ENCODE measurements at places on chromosomes 7 and 10.

GRCh38 chr10:69042417-69042816 lies 45.5 kb upstream of the SRGN start:
- no peak for DNase-seq

- no peak for DNase-seq
Observed at GRCh38 chr7:157527686-157528085, 190.9 kb downstream of the DNAJB6 start.

DNA sequence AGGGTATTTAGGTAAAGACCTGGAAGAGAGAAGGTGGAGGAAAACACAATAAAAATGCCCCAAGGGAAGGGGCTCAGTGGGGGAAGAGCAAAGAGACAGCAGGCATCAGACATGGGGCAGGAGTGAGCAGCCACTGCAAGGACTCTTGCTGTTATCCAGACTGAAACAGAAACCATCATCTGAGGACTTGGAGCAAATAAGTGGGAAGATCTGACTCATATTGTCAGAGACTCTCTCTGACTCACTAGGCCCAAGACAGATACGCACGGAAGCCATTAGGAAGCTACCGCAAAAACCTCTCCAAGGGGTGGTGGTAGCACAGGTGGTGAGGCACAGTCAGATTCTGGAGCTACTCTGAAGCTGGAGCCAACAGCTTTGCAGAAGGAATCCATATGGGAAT lies 110.7 kb downstream of the RNF32 start:
- DNase-seq: peak; percentile 11

GRCh38 chr10:59967079-59967478 lies 60.7 kb upstream of the CCDC6 start:
- no peak for DNase-seq

- no peak for DNase-seq
Observed at GRCh38 chr7:8126601-8127167, 135.3 kb downstream of the ICA1 start.

GRCh38 chr10:79429751-79430150 lies 15.7 kb downstream of the ZCCHC24 start:
- no peak for DNase-seq

- no peak for DNase-seq
Observed at GRCh38 chr10:50210876-50211275, 40.4 kb downstream of the ASAH2 start.
